ENCODE measurements at places on chromosomes 6 and 20.
A peak's percentile ranks its signal among the peaks of the same experiment; 100 is the strongest.

GRCh38 chr20:45459606-45460005 is 9.9 kb upstream of the WFDC2 start:
- no peak overlapping the region for H3K27ac ChIP-seq
- no peaks in the 10 kb centered on the region for H3K36me3 ChIP-seq
- H3K27me3 ChIP-seq = no peaks in the 10 kb centered on the region
- H3K4me3 ChIP-seq = no peak overlapping the region

DNA sequence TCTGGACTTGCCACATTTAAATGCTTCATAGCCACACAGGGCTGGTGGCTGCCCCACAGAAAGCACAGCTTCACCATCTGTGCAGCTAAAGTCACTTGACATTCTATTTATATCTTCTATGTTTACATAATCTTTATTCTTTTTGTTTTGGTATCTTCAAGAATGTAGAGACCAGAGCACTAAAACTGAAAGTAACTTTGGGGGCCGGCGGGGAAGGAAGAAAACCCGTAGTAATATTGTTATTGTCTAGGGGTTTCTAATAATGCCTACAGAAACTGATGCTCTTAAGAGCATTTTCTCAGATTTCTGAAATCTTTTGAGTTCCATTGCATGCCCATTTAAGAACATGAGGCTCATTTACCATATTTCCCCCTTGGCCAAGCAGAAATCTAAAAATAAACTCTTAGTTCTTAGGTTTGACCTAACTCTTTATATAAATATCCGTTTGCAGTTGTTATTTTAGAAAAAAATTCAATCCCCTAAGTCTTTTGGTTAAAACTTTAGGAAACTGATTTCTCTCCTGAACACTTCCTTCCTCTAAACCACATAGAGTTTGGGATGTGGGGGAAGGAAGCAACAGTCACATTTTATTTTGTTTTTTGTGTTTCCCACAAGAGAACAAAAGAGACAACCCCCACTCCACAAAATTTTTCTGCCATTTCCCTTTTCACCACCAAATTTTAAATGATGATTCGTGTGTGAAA is 207.6 kb downstream of the OGFRL1 start:
- H3K27ac ChIP-seq = peak overlapping the region; percentile 5
- H3K4me3 ChIP-seq = no peak overlapping the region
- no peaks in the 10 kb centered on the region for H3K4me1 ChIP-seq
- H3K36me3 ChIP-seq = no peaks in the 10 kb centered on the region
- DNase-seq = no peak
- H3K27me3 ChIP-seq = no peaks in the 10 kb centered on the region

DNA sequence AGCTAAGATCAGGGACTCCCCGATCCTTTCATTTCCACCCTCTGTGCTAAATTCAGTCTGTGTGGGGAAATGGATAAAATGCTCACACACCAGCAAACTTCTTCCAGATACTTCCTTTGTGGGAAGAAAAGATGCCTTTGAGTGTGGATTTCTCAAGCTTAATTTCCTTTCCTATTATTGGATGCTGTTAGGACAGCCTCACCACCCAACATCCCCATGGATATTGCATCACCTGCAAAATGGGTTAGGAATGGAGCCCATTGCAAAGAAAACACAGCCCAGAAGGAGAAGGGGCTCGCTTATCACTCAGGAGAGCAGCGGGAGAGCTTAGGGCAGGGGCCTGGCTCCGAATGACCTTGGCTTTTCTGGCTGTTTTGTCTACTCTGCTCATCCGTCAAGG is 272.2 kb downstream of the CDC5L start:
- no peaks in the 10 kb centered on the region for H3K36me3 ChIP-seq
- no peaks in the 10 kb centered on the region for H3K27me3 ChIP-seq
- DNase-seq = no peak
- no peak overlapping the region for H3K27ac ChIP-seq

DNA sequence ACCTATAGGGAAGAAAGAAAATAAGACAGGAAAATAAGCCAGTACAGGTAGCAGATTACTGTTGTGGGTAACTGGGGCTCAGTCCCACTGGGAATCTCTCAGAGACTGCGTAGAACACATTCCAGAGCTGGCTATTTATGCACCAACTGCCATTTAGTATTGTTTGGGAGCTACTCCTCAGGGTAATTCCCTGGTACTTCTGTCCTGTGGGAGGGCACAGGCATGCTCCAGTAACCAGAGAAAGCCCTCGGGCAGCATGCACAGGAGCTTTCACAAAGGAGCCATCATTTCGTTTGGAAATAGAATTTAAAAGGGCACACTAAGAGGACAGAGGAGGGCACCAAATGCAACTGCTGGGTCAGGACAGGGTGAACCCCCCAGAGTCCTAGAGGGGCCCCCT is 148.0 kb upstream of the LRFN2 start:
- no peaks in the 10 kb centered on the region for H3K36me3 ChIP-seq
- H3K27me3 ChIP-seq = no peaks in the 10 kb centered on the region
- H3K4me1 ChIP-seq = no peaks in the 10 kb centered on the region
- no peak overlapping the region for H3K27ac ChIP-seq
- no peak overlapping the region for H3K4me3 ChIP-seq

DNA sequence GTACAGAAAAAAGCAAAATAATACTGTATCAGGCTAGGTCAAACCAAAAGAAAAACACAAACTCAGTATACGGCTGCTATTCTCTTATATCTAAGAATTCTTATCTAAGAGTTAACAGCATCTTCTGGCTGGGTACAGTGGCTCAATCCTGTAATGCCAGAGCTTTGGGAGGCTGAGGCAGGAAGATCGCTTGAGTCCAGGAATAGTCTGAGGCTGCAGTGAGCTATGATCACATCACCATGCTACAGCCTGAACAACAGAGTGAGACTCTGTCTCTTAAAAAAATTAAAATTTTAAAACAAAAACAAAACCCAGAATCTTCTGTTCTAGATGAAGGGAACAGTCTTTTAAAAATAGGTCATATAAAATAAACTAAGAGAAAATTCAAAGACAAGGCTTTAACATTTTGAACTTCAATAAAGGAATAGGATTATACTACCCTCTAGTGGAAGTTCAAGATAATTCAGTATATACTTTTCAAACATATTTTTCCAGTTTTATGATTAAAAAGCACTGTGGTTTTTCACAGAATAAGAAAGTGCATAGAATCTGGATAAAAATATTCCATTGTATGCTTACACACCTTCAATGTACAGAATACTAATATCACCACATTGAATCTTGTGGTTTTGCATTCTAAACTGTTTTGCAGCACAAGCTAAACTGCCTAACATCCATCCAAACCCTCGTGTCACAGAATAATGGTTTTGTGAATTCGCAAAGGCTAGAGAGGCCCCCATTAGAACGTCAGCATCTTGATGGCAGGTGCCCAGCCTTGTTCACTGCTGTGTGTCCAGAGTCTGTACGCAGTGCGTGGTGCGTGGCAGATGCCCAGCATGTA is 39.3 kb downstream of the DTNBP1 start:
- H3K4me3 ChIP-seq = no peak overlapping the region
- H3K4me1 ChIP-seq = no peaks in the 10 kb centered on the region
- no peak for DNase-seq
- no peaks in the 10 kb centered on the region for H3K36me3 ChIP-seq
